ENCODE measurements at places on chromosomes 1 and 21.

DNA sequence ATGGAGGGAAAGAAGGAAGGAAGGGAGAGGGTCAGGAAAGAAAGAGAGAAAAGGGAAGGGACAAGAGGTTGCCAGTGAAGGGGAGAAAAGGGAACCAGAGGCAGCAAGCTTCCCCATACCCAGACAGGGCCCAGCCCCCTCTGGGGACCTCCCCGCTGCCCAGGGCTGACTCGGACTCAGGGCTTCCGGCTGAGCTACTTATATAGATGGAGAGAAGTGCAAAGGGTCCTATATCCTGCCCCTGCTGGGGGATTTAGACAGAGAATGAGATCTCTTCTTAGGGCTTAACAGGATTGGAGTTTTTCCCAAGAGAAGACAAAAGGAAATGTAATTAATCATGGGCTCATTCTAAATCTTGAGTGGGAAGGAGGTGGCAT is at the start of gene ETV3L:
Gene ETV3L (minus strand): TSS at position 176 of the 377 bp plus-strand sequence. CDS start 285 bp downstream, outside the sequence.
- no peak for DNase-seq

GRCh38 chr1:62428351-62428750 is 8.5 kb upstream of the USP1 start:
- no peak for DNase-seq

GRCh38 chr1:101235696-101236515 is 913 bp upstream of the S1PR1 start:
- DNase-seq, result peak; percentile 70

- DNase-seq, result no peak
These were observed 47.9 kb downstream of the KCNAB2 start for GRCh38 chr1:6093611-6094010.

DNA sequence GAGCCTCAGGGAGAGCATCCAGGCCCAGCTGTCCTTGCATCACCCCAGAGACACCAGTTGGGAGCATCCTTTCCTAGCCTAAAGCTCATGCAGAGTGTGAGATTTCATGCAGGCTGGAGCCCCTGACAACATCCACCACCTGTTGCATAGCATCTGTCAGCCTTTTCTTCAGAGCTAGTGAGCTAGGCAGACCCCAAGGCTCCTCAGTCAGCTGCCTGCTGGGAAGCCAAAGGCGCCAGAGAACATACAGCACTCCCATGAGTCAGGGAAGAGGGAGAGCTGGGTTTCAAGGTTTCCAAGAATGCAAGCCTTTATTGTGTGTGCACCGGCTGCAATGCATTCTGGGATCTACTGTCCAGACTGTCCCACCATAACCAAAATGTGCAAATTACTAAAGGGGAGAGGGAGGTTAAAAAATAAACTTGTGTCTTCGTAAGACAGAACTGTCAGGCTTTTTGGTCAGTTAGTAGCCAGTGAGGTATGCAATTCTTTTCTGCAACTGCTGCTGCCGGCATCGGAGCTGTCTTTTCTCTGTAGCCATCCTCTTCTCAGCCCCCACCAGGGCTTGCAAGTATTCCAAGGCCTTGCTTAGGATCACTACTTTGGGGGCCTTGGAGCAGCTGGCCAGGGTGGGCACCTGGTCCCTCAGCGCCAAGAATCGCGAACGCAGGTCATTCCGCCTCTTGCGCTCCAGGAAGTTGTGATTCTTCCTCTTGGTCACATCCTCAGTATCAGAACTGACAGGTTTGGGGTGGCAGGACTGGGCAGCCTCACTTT is 4.6 kb downstream of the MYCL start:
- no peak for DNase-seq

DNA sequence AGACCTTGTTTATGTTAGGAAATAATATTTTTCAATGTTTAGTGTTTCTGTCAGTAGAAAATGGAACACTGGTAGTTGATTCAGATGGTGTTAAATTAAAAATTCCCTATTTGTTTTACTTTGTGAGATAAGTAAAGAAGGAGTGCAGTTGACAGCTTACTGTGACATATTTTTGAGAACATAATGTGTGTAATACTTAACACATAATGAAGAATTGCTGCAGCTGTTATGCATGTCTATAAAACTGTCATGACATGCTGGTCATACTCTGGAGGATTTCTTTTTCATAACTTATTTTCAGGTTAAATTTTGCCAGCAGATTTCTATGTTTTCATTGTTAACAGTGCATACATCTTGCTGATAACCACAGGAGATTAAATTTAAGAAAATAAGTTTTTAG is 296.1 kb downstream of the CTH start:
- no peak for DNase-seq

DNA sequence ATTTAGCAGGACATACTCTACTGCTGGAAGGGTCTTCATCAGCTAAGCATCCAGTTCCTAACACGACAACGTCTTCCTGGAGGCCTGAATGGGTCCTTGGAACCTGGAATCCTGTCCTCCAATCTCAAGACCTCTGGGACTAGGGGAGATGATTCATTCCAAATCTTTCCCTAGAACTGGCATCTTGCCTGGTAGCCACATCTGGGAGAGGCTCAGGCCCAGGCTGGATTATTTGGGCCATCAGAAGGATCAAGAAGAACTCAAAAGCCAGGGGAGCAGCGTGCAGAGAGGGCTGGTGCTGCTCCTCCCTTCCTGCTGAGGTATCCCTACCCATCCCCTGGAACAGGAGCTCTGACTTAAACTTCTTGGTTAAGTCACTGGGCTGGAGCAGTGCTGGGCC is 2.8 kb upstream of the PHLDA3 start:
- DNase-seq, result no peak

GRCh38 chr1:78101514-78101913 is 55.7 kb downstream of the GIPC2 start:
- no peak for DNase-seq

DNA sequence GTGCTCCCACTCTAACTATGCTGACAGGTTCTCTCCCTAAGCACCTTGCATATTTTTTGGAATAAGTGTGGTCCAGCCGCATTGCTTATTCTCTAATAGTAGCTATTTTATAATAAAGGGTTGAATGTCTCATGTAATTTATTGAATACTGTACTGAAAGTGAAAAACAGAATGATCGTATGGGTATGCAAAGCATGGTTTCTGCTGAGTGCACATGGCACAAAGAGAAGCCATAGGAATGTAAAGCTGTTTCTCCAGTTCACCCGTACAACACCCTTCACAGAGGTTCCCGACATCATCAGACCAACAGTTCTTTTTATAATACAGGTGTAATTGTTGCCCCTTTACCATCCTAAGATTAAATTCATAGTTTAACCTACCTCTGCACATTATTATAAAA is 8.9 kb upstream of the HAO2 start:
- DNase-seq, result no peak

- DNase-seq, result no peak
These were observed 475.8 kb upstream of the OLFM3 start for GRCh38 chr1:102472520-102472919.

DNA sequence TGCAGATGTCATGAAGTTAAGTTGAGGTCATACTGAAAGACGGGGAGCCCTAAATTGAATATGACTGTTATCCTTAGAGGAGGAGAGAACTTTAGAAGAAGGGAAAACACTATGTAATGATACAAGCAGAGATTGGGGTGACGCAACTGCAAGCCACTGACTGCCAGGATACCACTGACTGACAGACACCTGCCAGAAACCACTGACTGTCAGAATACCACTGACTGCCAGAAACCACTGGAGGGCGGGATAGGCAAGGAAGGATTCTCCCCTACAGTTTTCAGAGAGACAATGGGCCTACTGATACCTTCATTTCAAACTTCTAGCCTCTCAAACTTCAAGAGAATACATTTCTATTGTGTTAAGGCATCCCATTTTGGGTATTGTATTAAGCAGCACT is 388.7 kb downstream of the USH2A start:
- DNase-seq, result no peak

DNA sequence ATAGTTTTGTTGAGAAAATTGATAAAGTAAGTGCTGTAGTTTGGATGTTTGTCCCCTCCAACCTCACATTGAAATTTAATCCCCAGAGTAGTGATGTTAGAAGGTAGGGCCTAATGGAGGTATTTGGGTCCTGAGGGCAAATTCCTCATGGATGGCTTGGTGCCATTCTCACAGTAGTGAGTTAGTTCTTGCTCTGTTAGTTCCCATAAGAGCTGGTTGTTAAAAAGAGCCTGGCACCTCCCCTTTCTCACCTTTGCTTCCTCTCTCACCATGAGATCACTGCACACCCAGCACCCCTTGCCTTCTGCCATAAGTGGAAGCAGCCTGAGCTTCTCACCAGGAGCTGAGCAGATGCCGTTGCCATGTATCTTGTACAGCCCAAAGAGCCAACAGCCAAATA is 354.8 kb upstream of the NFIA start:
- DNase-seq, result no peak

DNA sequence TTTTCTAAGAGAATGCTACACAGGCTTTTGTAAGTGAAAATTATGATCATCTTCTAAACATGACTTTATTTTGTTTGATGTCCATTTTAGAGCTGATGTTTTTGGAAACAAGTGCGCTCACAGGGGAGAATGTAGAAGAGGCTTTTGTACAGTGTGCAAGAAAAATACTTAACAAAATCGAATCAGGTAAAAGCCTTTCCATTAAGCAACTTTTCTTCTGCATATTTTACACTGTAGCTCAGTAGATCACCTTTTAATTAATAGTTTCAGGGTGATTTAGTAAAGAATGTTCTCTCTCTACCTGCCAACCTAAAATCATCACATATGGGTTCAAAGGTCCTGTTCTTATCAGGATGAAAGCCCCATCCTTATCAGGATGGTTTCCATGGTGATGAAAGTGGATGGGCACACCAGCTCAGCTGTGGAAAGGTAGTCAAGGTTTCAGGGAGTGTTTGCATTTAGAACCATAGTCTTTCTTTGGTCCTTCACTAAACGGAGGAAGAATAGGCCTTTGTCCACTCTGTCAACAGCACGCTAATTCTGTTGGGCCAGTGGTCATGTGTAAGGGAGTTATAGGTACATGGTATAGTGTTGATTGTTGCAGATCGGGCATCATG is 28.1 kb downstream of the RAB4A start:
- no peak for DNase-seq

- no peak for DNase-seq
These were observed 16.7 kb downstream of the PRDM16 start for GRCh38 chr1:3085721-3086120.

GRCh38 chr1:210373628-210373877 is 44.9 kb downstream of the HHAT start:
- no peak for DNase-seq

GRCh38 chr1:10621906-10622305 is 147.2 kb downstream of the PEX14 start:
- no peak for DNase-seq

GRCh38 chr21:15062606-15062965 is 2.2 kb downstream of the NRIP1 start:
- no peak for DNase-seq

GRCh38 chr1:244207935-244208244 is 156.8 kb downstream of the ZBTB18 start:
- no peak for DNase-seq

DNA sequence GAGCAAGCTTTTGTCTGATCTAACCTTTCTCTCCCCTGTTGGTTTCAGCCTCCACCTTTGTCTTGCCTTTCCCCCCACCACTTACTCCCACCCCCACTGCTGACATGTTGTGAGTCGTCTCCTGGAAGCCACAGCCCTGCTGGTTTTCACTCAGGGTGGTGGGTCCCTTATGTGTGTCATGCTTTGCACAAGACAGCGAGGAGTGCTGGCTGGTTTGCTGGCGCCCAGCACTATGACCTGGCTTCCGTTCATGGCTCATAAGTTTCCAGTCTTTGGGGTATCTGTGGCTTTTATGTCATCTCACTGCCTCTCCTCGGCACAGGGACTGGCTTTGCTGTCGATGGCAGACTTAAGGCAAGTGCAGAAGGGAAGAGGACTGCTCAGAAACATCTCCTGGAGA is 177.7 kb downstream of the KIF26B start:
- peak; percentile 35 for DNase-seq

- no peak for DNase-seq
These were observed 132.1 kb downstream of the PRDM2 start for GRCh38 chr1:13832100-13832499.

DNA sequence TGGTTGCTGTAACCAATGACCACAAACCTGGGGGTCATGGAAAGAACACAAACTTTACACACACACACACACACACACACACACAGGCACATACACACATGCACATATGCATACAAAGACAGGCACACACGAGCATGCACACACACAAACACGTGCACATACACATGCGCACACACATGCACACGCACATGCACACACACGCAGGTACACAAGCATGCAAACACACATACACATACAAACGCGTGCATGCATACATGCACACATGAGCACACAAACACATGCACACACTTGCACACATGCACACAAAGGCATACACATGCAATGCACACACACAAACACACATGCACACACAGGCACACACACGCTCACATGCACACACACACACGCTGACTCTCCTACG is 44.0 kb downstream of the UBASH3A start:
- DNase-seq, result no peak

DNA sequence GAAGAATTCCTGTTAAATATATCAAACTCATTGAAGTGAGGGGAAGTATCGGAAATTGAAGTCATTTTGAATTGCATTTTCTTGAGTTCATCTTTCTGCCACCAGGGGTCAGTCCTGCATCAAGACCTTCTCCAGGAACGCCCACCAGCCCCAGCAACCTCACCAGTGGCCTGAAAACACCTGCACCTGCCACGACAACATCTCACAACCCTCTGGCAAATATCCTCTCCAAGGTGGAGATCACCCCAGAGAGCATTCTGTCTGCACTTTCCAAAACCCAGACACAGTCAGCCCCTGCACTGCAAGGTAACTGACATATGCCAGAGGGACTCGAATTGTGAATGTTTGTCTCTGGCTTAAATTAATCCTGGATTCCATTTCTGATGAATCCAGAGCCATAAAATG is 22.8 kb upstream of the TARS2 start:
- peak; percentile 57 for DNase-seq

DNA sequence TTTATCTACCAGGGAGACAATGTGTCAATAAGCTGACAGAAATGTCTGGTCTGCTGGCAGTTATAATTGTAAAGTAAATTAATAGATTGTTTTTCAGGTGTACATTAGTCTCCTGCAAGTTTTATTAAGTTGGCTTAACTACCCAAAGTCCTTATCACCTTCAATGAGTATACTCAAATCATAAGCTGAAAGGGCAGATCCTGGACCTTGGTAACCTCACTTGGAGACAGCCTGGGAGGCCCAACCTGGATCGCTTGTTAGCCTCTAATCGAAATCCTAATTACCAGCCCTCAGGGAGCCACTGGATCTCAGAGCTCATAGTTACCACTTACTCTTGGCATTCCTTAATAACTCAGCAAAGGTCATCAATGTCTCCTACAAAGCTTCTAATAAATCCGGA is 49.7 kb downstream of the UCHL5 start:
- no peak for DNase-seq

- DNase-seq, result no peak
These were observed 18.2 kb downstream of the TRPM2 start for GRCh38 chr21:44371596-44371995.

- peak; percentile 66 for DNase-seq
These were observed 7.3 kb downstream of the F11R start for GRCh38 chr1:161013488-161014230.

- DNase-seq, result no peak
These were observed 393.8 kb downstream of the NTNG1 start for GRCh38 chr1:107534632-107535031.
